GM19239 (cell line): ENCODE measurements at places on chromosomes 16 and 17.

- no peak for DNase-seq
Observed at GRCh38 chr16:81495321-81496234, 51.0 kb downstream of the CMIP start.

GRCh38 chr16:8229011-8229520, 361.2 kb downstream of the TMEM114 start:
- no peak for DNase-seq

- DNase-seq, result no peak
Observed at GRCh38 chr17:75622076-75622475, 11.2 kb upstream of the SMIM5 start.

DNA sequence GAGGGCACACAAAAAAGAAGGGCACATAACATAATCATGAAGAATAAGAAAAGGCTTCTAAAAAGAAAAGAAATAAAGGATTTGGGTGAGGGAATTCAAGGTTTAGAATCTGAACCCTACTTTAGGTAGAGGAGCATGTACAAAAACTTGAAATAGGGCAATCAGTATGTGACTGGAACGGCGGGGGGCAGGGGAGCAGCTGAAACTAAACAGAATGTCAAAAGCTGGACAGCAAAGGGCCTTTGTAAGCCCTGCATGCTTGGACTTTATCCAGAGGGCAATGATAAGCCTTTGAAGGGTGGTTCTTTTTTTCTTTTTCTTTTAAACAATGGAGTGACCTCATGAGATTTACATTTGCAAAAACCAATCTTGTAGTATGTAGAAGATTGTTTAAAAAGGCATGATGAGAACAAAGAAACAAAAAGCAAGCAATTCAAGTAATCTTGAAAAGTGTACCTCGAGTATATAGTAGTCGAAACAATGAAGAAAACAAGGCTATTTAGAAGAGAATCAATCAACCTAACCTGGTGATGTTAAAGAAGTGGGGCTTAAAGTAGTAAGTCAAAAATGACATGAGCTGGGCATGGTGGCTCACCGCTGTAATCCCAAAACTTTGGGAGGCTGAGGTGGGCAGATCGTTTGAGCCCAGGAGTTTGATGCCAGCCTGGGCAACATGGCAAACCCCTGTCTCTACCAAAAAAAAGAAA, 46.7 kb upstream of the ANKFY1 start:
- no peak for DNase-seq

GRCh38 chr17:40443196-40443987, at the start of gene IGFBP4:
Gene IGFBP4, plus strand, starts transcription at chr17:40443450. Its CDS starts 286 bp downstream, at chr17:40443736.
- DNase-seq, result peak; percentile 62

DNA sequence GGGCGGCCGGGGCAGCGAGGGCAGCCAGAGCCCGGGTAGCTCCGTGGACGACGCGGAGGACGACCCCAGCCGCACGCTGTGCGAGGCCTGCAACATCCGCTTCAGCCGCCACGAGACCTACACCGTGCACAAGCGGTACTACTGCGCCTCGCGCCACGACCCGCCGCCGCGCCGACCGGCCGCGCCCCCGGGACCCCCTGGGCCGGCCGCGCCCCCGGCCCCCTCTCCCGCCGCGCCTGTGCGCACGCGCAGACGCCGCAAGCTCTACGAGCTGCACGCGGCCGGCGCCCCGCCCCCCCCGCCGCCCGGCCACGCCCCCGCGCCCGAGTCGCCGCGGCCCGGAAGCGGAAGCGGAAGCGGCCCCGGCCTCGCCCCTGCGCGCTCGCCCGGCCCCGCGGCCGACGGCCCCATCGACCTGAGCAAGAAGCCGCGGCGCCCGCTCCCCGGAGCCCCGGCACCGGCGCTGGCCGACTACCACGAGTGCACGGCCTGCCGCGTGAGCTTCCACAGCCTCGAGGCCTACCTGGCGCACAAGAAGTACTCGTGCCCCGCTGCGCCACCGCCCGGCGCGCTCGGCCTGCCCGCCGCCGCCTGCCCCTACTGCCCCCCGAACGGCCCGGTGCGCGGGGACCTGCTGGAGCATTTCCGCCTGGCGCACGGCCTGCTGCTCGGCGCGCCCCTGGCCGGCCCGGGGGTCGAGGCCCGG, 36.1 kb upstream of the ZC3H18 start:
- peak; percentile 100 for DNase-seq

- no peak for DNase-seq
Observed at GRCh38 chr16:9115277-9115676, 23.8 kb downstream of the HAPSTR1 start.

DNA sequence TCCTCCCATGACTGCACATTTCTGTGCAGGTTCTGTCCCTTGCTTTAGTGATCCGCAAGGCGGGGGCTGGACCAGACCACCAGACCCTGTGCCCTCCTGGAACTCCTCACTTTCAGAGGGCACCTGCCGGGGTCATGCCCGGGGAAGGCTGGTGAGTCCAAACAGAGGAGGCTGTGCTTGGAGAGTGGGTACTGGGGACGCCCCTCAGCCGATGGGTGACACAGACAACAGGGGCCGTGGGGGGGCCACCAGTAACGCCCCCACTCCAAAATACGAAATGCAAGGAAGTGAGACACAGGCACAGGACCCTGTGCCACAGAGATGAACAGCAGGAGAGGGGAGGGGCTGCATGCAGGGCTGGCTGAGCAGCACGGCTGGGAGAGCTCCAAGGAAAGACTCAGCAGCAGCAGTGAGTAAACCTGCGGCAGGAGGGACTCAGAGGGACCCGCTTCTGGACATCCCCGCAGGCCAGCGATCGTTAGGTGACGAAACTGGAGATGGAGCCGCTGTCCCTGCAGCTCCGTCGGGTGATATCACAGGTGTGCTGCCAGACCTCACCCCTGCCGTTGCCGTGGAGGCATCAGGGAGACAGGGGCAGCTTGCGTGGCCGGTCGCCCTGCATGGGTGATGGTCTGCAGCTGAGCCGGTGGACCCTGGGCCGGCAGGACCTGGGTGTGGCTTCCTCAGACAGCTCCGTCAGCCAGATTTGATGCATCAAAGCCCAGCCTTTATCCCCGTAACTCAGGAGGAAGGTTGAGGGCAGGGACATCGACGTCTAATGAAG, 71.2 kb upstream of the GNG13 start:
- no peak for DNase-seq

DNA sequence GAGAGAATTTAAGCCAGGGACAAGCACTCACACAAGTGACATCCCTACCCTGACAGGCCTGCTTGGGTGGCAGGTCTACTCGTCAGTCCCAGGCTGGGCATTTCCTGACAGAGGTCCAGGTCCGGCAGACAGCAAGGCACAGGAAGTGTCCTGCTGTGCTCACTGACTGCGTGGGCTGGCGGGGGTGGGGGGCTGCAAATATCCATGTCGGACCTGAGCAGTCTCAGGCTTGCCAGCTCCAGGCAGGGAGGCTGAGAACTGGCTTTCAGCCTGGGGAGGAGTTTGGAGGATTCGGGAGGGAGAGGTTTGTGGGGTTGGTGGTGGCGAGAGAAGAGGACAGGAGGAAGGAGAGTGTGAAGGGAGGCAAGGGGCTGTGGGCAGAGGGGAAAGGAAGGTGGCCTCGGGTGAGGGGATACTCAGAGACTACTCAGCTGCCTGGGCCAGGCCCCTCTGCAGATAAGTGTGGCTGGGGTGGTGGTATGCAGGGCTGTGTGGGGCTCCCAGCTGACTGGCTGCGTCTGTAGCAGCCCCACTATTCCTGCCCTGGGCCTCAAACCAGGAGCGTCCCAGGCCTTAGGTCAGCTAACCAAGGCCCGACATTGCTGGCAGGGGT, 7.8 kb downstream of the HIC1 start:
- DNase-seq, result no peak

- DNase-seq, result no peak
Observed at GRCh38 chr17:76753061-76753961, 15.4 kb downstream of the MFSD11 start.

DNA sequence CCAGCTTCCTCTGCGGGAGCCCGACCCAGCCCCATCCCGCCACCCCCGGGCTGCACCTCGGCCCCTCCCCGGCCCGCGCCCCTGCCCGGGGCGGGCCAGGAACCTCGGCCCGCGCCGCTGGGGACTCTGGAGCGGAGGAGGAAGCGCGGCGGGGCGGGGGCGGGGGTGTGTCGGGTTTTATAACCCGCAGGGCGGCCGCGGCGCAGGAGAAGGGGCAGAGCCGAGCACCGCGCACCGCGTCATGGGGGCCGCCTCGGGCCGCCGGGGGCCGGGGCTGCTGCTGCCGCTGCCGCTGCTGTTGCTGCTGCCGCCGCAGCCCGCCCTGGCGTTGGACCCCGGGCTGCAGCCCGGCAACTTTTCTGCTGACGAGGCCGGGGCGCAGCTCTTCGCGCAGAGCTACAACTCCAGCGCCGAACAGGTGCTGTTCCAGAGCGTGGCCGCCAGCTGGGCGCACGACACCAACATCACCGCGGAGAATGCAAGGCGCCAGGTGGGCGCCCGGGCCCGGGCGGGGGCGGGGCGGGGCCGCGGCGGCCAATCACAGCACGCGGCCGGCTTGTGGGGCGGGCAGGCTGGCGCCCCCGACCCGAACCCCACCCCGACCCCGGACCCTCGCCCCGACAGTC, at the start of gene ACE:
TSS of gene ACE (plus strand) at position 208 of the 626 bp plus-strand sequence. CDS start at position 242, 34 bp downstream.
- DNase-seq, result peak; percentile 54

- no peak for DNase-seq
Observed at GRCh38 chr16:74788108-74788507, 13.5 kb upstream of the FA2H start.

- DNase-seq, result no peak
Observed at GRCh38 chr17:46154151-46154816, 38.9 kb downstream of the KANSL1 start.

GRCh38 chr17:34051046-34051445, 204.0 kb upstream of the CCL2 start:
- DNase-seq, result no peak

DNA sequence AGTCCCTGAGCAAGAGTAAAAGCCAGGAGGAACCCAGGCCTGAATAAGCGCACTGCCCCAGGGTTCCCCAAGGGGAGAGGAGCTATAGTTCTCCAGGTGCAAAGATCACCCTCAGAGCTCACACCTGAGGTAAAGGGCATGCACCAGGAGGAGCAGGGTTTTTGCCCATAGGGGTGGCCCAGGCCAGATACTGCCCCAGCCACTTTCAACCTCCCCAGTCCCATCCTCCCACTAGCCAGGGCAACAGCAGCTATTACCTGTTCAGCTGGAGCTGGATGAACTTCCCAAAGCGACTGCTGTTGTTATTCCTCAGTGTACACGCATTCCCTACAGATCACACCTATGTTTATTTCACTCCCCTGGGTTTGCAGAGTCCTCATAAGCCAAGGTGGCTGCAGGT, 19.8 kb downstream of the MYO19 start:
- no peak for DNase-seq

- DNase-seq, result no peak
Observed at GRCh38 chr16:12436201-12436657, 367.5 kb downstream of the CPPED1 start.

- DNase-seq, result no peak
Observed at GRCh38 chr16:87823181-87823929, 46.0 kb downstream of the SLC7A5 start.

- no peak for DNase-seq
Observed at GRCh38 chr16:87337262-87337771, 20.1 kb upstream of the C16orf95 start.

GRCh38 chr16:83831456-83831987, 23.7 kb downstream of the HSBP1 start:
- no peak for DNase-seq

GRCh38 chr16:85088570-85089199, 23.6 kb downstream of the CIBAR2 start:
- no peak for DNase-seq

GRCh38 chr17:12070561-12070960, 49.9 kb downstream of the MAP2K4 start:
- no peak for DNase-seq

GRCh38 chr16:57981636-57982035, 10.7 kb upstream of the CNGB1 start:
- no peak for DNase-seq

DNA sequence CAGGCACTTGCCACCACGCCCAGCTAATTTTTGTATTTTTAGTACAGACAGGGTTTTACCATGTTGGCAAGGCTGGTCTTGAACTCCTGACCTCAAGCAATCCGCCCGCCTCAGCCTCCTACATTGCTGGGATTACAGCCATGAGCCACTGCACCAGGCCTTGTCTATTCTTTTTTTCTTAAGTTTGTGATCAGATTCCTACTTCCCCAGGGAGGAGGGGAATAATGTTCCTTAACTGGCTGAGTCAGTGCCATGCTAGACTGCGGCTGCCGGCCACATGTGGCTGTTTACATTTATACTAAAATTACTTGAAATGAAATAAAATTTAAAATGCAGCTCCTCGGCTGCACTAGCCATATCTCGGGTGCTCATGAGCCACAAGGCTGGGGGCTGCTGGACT, 27.8 kb upstream of the USP36 start:
- no peak for DNase-seq

GRCh38 chr17:248337-249235, 67.1 kb upstream of the DOC2B start:
- no peak for DNase-seq

- DNase-seq, result no peak
Observed at GRCh38 chr16:22189473-22190080, 16.5 kb upstream of the EEF2K start.

GRCh38 chr16:51244887-51245657, 94.0 kb upstream of the SALL1 start:
- no peak for DNase-seq

- no peak for DNase-seq
Observed at GRCh38 chr16:85606904-85607303, 6.2 kb upstream of the GSE1 start.

- DNase-seq, result no peak
Observed at GRCh38 chr16:51163366-51163765, 12.3 kb upstream of the SALL1 start.

- no peak for DNase-seq
Observed at GRCh38 chr16:89770367-89770766, 46.1 kb downstream of the FANCA start.

GRCh38 chr17:17497065-17497844, 1.1 kb upstream of the RASD1 start:
- DNase-seq, result no peak

- no peak for DNase-seq
Observed at GRCh38 chr16:89931305-89931896, 8.3 kb downstream of the TUBB3 start.

GRCh38 chr16:83878838-83879237, 20.1 kb upstream of the MLYCD start:
- DNase-seq, result no peak

- no peak for DNase-seq
Observed at GRCh38 chr16:59336136-59336695, 602.1 kb upstream of the GOT2 start.

DNA sequence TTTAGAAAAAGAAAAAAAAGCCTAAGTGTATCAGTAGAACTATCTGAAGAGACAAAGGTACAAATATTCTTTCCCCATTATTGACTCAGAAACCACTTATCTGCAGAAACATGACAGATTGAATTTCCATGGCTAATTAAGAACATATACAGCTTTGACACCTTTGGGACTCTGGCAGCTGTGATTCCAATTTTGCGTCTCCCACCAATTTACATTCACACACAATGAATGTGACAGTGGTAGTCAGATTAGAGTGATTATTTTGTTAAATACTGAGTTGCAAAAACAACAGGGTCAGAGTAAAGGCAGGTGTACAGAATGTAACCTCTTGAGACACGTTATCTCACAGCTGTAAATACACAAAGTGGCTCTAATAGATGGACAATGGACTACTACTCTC, 5.3 kb upstream of the PPM1D start:
- no peak for DNase-seq

GRCh38 chr16:24745791-24746190, 16.3 kb downstream of the TNRC6A start:
- DNase-seq, result no peak

- DNase-seq, result no peak
Observed at GRCh38 chr17:38455288-38455915, 27.1 kb downstream of the ARHGAP23 start.
